ENCODE measurements at places on chromosomes 7 and 10. TPM values are rescaled to one million over a fixed set of nuclear protein-coding genes. Genes with fewer than 3 reads are reported as not detected.

Gene RARRES2
- not detected for total RNA-seq

Gene EBLN1
- not detected for total RNA-seq

Gene ST8SIA6
- not detected for total RNA-seq

Gene AKR1D1
- not detected for total RNA-seq

Gene ANKRD26
- total RNA-seq = 7.6 TPM

Gene CPN1
- total RNA-seq = not detected

Gene EVX1
- total RNA-seq = not detected

Gene MGMT
- 22.2 TPM for total RNA-seq

Gene TMEM229A
- not detected for total RNA-seq

Gene C7orf57
- total RNA-seq = 0.67 TPM

Gene TFEC
- total RNA-seq = 0.19 TPM

Gene HGF
- not detected for total RNA-seq

Gene SEMA3D
- total RNA-seq = 4.0 TPM

Gene TMEM213
- total RNA-seq = not detected

Gene GPR15LG
- total RNA-seq = not detected

Data from mammary epithelial cell (primary cell).